Hematopoietic multipotent progenitor cell treated with erythropoietin and hydrocortisone succinate and interleukin-3 and kit ligand, for 6 days (in vitro differentiated cells): ENCODE measurements at places on chromosomes 1 and 21.

GRCh38 chr1:162091681-162092524, 22.4 kb downstream of the NOS1AP start:
- no peak for DNase-seq

- peak; percentile 49 for DNase-seq
These were observed 27.6 kb downstream of the IPP start for GRCh38 chr1:45722809-45723208.

DNA sequence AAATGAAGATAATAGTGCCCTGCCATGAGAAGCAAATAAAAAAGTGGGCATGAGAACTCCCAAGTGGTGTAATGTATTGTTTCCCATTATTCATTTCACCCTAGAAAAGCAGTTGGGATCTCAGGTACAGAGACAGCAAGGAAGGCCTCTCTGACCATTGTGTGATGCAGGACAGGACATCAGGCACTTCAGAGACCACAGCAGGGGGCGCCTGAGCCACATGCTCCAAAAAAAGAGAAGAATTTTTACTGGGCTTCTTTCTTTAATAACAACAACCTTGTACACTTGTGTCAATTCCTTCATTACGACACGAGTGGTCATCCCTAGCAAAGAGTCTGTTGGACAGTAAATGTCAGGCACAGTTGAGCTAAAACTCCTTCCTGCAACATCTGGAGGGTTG, 533.3 kb downstream of the OMA1 start:
- DNase-seq: peak; percentile 7

DNA sequence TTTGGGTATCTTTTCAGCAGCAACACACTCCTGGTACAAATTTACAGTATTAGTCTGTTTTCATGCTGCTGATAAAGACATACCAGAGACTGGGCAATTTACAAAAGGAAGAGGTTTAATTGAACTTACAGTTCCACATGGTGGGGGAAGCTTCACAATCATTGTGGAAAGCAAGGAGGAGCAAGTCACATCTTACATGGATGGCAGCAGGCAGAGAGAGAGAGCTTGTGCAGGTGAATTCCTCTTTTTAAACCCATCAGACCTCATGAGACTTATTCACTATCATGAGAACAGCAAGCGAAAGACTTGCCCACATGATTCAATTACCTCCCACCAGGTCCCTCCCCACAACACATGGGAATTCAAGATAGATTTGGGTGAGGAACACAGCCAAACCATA, 124.5 kb downstream of the TPR start:
- DNase-seq: no peak

DNA sequence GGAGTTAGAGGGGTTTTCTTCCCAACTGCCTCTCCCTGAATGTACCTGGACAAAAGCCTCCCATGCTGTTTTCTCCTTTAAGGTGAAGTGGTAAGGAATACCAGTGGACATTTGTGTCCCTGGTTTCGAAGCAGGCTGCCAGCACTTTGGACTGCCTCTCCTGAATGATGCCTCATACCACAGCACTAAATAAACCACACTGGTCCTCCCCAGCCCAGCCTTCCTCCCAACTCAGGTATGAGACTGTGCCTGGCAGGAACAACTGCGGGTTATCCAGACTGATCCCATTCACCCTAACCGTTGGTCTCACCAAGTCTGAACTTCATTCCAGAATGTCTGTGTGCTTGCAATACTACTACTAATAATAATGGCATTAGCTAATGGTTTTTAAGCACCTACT, 9.3 kb downstream of the COQ8A start:
- DNase-seq: no peak

DNA sequence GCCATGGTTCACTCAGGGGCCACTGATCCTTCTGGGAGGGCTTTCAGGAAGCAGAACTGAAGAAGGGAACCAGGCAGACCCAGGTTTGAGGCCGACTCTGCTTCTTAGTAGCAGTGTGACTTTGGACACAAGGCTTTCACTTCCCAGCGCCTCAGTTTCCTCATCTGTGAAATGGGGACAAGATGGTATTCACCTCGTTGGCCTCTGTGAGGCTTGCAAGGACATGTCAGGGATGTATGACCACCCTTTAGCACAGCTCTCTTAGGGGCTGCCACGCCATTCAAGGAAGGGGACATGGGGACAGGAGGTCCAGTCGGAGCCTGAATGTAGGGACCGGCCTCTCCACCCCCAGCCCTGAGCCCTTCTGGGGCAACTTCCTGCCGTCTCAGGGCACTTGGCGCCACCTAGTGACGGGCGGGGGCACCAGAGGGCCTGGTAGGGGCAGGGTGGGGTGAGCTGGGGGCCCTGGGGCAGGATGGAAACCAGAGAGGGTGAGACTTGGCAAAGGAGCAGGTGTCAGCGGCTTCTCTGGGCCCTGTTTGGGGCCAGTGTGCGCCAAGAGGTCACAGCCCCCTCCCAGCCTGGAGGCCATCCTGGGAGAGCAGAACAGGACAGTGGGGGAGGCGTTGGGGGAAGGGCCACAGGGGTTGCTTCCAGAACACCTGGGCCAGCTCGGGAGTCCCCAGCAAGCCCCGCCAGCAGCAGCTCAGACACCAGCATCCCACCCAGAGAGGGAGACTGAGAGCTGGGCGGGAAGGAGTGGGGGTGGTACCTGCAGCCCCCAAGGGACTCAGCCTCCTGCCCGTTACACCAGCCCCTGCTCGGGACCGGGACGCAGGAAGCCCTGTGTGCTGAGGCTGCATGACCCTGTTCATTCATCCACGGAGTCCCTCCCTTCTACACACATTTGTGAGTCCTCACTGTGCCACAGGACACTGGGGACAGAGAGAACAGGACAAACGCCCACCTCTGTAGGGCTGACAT, 102.5 kb upstream of the TARDBP start:
- DNase-seq: peak; percentile 75

- no peak for DNase-seq
These were observed 296.8 kb downstream of the TPR start for GRCh38 chr1:186078245-186078644.

DNA sequence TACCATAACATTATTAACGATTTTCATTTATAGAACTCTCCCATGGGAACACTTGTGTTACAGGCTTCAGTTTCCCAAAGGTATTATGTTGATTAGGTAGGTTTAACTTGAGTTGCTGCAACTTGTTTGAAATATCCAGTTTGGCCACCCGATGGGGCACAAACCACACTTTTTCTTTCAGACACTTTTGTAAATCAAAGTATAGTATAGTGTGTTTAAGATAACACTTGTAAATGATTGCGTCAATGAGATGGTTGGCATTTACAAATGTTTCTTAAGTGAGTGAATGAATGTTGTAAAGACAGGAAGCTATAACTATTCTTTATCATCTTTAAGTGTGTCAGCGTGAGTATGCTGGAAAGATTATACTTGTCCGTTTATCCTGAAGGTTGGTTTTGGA, 4.3 kb downstream of the XPR1 start:
- DNase-seq: peak; percentile 56

- DNase-seq: no peak
These were observed 75.0 kb downstream of the SSBP3 start for GRCh38 chr1:54331091-54331772.

- no peak for DNase-seq
These were observed 14.7 kb downstream of the RUNX1 start for GRCh38 chr21:35034203-35034926.

DNA sequence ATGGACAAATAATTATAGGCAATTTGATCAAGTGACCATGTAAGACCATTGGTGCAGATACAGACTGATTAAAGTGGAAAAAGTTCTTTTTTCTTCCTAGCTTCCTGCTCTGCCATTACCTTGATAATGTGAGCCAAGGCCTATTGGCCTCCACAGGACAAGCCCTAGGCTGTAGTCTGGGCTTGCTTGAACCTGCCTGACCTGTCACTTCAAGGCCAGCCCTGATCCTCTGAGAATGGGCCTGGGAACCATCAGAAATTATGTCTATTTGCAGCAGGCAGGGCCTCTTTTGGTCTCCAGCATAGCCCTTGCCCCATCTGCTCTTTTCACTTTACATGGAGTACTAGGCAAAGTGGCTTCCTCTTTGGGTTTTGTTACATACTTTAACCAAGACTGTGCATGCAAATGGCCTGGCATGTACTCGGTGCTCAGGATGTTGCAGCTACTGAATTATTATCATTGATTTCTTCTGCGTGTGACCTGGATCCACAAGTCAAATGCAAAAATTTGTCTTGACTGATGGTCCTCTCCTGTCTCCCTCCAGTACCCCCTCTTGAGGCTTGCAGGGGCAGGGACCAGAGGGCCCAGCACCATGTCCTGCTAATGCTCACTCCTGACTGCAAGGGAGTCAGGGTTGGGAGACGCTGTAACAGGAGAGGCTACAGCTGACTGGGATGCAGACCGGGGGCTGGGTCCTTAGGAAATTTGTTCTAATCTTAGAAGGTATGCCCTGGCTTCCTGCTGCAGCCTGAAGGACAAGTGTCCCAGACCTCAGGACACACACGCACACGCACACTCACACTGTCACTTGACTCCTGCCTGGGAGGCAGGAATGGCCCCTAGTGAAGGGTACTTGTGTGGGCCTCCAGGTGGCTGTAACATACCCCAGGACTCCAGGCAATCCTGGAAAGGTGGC, 39.4 kb downstream of the RCSD1 start:
- no peak for DNase-seq

DNA sequence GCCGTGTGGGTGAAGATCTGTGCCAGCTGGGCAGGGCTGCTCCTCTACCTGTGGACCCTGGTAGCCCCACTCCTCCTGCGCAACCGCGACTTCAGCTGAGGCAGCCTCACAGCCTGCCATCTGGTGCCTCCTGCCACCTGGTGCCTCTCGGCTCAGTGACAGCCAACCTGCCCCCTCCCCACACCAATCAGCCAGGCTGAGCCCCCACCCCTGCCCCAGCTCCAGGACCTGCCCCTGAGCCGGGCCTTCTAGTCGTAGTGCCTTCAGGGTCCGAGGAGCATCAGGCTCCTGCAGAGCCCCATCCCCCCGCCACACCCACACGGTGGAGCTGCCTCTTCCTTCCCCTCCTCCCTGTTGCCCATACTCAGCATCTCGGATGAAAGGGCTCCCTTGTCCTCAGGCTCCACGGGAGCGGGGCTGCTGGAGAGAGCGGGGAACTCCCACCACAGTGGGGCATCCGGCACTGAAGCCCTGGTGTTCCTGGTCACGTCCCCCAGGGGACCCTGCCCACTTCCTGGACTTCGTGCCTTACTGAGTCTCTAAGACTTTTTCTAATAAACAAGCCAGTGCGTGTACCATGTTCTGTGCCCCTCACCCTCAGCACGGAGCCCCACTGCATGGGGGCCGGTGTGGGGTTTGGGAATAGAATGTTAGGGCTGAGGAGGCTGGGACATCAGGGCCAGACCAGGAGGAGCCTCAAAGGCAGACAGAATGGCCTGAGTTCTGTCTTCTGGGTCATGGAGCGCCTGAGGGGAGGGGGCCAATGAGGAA, 21.3 kb downstream of the SERINC2 start:
- no peak for DNase-seq

- DNase-seq: no peak
These were observed 5.0 kb upstream of the SHCBP1L start for GRCh38 chr1:182957902-182958395.

DNA sequence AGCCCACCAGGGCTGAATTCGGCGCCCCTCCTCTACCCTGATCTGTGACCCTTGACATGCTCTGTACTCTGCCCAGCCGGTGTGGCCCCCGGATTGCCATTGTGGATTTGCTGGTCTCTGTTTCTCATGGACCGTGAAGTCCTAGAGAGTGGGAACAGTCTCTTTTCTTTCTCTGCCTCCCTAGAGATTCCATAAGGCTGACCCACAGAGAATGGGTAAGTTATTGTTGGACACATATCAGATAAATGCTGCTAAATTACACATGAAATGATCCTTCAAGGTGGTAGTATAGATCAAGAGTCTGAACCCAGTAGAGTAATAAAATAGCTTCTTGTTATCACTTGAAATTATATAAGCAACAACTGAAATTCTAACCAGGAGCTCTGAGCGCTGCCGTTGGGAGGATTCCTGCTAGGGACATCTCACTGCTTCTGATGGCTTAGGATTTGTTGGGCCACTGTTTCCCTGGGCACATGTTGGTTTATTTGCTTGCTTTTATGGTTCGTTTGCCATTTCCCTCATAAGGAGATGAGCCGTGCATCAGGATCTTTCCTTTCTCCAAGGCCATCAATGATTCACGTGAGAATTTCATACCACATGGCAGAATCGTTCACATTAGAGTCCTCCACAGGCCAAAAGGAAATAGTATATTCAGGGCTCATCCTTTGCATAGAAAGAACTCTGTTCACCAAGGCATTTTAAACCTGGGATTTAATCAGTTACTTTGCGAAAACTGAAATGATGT, 111.9 kb downstream of the ZBTB18 start:
- DNase-seq: no peak

DNA sequence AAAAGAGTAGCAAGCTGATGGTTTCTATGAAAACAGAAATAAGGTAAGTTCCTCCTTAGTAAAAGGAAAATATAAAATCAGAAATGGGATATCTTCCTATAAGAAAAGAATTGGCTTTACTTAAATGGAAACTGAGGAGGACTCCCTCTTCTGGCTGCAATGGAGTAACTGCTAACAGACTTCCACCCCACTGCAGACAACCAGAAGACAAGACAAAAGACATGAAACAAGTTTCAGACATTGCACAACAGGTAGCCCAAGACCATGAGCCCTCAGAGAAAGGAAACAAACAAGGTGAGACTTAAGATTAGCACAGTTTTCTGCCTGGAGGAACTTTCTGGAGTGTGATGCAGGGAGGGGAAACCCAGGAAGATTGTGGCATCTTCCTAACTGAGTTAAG, 17.0 kb upstream of the OLFML2B start:
- peak; percentile 41 for DNase-seq

DNA sequence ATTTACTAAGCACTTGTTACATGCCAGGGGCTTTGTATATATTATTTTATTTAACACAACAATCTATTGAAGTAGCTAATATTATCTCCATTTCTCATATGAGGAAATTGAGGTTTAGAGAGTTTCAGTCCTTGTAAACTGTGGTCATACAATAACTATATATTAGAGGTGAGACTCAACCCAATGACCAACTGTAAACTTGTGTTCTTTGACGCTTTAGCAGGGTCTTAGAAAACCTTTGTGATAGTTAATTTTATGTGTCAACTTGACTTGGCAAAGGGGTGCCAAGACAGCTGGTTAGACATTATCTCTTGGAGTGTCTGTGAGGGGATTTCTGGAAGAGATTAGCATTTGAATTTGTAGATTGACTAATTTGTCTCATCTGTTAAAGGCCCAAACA, 252.4 kb upstream of the B3GALT2 start:
- no peak for DNase-seq

DNA sequence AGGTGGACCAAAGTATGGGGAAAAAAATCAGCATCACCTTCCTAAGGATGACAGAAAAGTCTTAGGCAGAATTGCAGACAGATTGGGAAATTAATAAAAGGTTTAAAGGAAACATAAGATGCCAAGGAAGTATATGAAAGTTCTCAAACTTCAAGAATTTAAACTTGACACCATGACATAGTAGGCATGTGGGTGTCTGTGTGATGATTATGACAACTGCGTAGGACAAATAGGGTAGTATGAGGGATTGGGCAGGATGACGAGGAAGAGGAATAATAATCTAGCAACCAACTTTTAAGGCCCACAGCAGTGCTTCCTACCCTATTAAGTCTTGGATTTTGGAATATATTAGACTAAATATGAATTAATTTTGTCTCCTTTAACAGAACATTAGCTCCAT, 52.4 kb downstream of the HNRNPR start:
- no peak for DNase-seq

- no peak for DNase-seq
These were observed 9.7 kb upstream of the LRRC53 start for GRCh38 chr1:74522148-74522547.

- no peak for DNase-seq
These were observed 114.7 kb downstream of the ACTL8 start for GRCh38 chr1:17869815-17870214.

- no peak for DNase-seq
These were observed 35.4 kb upstream of the CD1D start for GRCh38 chr1:158145173-158145719.
